Mesenteric fat pad (tissue), 1 donor: ENCODE measurements at places on chromosomes 6 and 20. TPM values are rescaled to one million over a fixed set of nuclear protein-coding genes. Genes with fewer than 3 reads are reported as not detected.
A peak's percentile ranks its signal among the peaks of the same experiment; 100 is the strongest.

- DNase-seq, result no peak
Observed at GRCh38 chr6:147700436-147701209, 192.1 kb downstream of the SAMD5 start.

- no peak for DNase-seq
Observed at GRCh38 chr20:13678944-13679343, 40.2 kb upstream of the TASP1 start.

- no peak for DNase-seq
Observed at GRCh38 chr6:148999501-148999900, 252.7 kb downstream of the UST start.

- DNase-seq, result no peak
Observed at GRCh38 chr6:63245420-63245819, 34.2 kb downstream of the FKBP1C start.

Gene GNAS
- total RNA-seq, result 697 TPM

Gene HMGCLL1
- total RNA-seq, result 0.29 TPM

DNA sequence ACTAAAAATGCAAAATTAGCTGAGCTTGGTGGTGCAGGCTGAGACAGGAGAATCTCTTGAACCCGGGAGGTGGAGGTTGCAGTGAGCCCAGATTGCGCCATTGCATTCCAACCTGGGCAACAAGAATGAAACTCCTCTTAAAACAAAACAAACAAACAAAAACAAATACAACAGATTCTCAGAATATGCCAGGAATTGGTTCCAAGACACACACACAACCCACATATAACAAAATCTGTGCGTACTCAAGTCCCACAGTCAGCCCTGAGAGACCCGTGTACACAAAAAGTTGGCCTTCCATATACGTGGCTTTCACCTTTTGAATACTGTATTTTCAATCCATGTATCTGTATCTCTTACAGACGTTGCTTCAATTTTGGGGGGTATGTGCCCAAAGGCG is 98.9 kb upstream of the MARCKS start:
- no peak for DNase-seq

Gene GPSM3
- 39.2 TPM for total RNA-seq

- DNase-seq, result no peak
Observed at GRCh38 chr20:14649662-14650061, 312.2 kb upstream of the FLRT3 start.

GRCh38 chr6:114084327-114084890 is 113.5 kb upstream of the HDAC2 start:
- no peak for DNase-seq

Gene WFDC10B
- not detected for total RNA-seq

DNA sequence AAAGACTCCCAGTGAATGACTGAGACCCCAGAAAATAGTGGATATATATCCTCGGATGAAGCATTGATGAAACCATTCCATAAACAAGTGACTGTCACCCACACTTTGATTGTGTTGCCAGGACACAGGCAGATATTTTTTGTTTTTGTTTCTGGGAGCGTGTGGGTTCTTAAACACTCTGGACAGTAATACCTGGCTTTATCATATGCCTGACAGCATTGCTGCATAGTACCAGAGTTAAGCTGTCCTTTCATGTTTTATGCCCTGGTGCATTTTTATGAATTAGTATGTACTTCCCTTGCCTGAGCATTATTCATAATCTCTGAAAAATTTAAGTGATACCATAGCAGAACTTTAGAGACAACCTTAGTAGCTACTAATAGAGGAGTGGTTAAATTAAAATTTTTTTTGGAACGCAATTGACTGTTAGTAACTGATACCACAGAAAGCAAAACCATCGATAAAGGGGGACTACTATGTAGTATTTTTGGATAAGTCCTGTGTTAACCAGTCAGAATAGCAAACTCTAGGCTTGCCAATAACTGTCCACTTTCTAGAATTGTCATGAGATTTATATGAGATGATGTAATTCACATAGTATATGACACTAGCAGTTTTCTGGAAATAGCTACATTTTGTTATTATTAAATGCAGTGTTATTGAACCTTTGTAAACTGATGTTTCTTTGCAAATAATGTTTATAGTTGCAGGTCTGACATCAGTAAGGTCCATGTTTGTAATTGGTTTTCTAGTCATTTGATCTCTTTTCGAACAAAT is 30.4 kb downstream of the SENP6 start:
- no peak for DNase-seq

GRCh38 chr6:113960795-113961194 is 10.2 kb downstream of the HDAC2 start:
- DNase-seq, result no peak

Gene BACH2
- 2.0 TPM for total RNA-seq

- DNase-seq, result no peak
Observed at GRCh38 chr6:126015863-126016262, 29.5 kb downstream of the TRMT11 start.

- DNase-seq, result no peak
Observed at GRCh38 chr6:90462102-90462501, 124.8 kb downstream of the MAP3K7 start.

Gene TNXB
- total RNA-seq, result 187 TPM

GRCh38 chr6:163897030-163897429 is 482.5 kb downstream of the QKI start:
- no peak for DNase-seq

- no peak for DNase-seq
Observed at GRCh38 chr20:33725607-33726264, 5.6 kb upstream of the PXMP4 start.

- no peak for DNase-seq
Observed at GRCh38 chr6:87074101-87074621, 20.7 kb downstream of the CGA start.

DNA sequence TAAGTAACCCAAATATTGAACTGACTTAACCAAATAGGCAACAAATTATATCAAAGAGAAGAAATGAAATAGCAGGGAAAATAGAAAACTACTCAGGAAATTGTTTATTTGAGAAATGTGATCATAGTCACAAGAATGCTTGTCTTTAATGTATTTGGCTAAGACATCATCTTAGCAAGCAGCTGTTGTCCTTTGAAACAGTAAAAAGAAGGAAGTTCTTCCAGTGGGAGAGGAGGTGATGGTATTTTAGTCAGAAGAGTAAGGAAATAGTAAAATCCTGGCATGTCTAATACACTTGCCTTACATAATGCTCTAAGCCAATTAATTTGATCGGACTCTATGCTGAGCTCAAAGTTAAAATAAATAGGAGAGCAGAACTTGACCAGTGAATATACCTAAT is 126.5 kb downstream of the EPM2A start:
- DNase-seq, result no peak

GRCh38 chr6:142946924-142947713 is 2.1 kb upstream of the HIVEP2 start:
- DNase-seq, result peak; percentile 94

- no peak for DNase-seq
Observed at GRCh38 chr6:33634946-33635345, 13.8 kb downstream of the ITPR3 start.

DNA sequence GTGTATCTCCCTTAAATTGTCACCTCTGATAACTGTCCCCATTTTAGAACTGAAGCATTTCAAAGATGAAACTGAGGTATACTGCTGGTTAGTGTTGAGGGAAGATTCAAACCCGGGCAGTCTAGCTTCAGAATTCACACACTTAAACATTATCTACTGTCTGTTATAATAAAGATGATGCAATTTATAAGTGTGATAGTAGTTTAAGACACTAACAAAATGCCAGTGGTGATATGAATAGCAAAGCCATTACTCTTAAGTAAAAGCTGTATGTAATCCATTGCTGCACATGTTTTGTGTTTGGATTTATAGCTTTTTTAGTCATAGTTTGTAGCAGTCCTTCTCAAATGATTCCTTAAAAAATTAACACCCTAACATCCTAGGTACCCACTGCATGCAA is 19.8 kb downstream of the USP45 start:
- DNase-seq, result no peak

Gene RAE1
- total RNA-seq, result 18.0 TPM
